Stimulated activated CD8-positive, alpha-beta memory T cell treated with anti-CD3 and anti-CD28 coated beads, Interleukin-15, amount 100 ng/mL, for 4 hours (primary cell): ENCODE measurements at places on chromosomes 7 and 10.

GRCh38 chr10:118669020-118669791 is 73.8 kb upstream of the PRLHR start:
- DNase-seq: no peak

DNA sequence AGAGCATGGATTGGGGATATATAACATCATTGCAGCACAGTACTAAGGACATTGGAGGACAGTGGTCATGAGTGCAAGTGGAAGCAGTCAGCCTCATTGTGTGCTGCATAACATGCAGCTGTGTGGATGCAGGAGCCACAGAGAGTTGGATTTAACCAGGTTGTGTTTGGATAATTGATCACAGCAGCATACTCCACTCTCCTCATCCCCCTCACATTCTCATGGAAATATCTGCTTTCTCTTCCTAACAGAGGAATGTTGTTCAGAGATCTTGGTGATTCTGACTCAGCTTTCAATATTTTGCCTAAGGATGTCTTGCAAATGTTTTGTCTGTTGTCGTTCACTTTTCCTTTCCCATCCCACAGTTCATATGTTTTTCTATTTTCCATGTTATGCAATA is 31.8 kb upstream of the LSM8 start:
- DNase-seq: no peak

DNA sequence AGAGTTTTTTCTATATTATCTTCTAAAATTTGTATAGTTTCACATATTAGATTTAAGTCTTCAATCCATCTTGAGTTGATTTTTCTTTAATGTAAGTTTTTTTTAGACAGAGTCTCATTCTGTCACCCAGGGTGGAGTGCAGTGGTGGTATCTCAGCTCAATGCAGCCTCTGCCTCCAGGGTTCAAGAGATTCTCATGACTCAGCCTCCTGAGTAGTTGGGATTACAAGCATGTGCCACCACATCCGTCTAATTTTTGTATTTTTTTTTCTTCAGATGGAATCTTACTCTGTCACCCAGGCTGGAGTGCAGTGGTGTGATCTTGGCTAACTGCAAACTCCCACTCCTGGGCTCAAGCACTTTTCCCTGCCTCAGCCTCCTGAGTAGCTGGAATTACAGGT is 143.4 kb upstream of the ZNF92 start:
- DNase-seq: no peak

DNA sequence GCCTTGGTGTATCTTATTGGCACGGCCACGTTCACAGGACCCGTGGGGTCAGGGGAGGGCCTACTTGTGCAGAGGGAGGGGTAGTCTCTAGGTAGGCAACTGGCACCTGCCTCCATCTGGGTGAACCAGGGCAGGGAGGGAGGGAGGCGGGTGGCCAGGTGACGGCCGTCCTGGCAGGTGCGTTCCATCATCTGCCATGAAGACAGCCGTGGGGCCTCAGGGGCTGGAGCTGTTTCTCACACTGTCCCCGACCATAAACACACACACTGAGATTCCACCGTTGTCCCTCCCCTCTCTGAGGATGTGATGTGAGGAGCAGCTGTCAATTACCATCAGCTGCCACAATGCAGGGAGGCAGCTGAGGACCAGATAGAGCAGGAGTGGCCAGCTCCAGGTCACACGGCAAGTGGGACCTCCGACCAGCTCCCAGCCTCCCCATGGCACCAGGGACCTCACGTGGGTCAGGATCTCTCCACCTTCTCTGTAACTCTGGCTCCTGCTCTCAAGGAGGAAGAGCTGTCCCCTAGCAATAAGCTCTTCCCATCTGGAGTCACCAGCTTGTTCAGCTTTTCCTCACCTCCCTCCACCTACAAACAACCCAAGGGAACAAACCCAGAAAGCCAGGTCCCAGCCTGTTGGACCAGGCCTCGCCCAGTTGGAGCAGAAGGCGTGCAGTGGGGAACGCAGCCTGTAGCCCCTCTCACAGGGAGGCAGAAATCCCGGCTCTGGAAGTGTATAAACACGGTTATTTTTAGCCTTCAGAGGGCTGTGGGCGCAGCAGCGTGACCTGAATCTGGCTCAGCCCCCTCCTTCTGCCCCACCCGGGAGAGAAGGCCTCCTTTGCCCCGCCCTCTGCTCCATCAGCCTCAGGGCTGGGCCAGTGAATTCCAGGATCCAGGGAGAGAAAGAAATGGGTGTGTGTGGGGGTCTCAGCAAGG is 33.1 kb downstream of the ZMIZ1 start:
- DNase-seq: no peak

DNA sequence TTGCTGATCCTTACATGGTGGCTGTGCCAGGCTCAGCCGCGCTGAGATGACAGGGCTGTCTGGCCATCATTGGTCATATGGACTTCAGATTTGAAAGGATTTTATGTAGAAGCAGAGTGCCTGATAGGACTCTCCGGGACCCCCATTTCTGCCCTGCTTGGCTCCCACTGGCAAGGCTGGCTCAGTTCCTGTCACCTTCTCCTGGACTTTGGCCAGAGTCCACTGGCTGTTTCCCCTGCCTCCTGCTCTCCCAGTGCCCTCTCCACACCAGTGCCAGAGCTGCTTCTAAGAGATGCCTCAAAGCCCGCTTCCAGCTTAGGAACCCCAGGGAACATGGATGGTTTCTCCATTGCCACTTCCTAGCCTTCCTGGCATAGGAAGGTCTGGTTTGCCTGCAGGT is 5.1 kb upstream of the SH2D4B start:
- DNase-seq: no peak

DNA sequence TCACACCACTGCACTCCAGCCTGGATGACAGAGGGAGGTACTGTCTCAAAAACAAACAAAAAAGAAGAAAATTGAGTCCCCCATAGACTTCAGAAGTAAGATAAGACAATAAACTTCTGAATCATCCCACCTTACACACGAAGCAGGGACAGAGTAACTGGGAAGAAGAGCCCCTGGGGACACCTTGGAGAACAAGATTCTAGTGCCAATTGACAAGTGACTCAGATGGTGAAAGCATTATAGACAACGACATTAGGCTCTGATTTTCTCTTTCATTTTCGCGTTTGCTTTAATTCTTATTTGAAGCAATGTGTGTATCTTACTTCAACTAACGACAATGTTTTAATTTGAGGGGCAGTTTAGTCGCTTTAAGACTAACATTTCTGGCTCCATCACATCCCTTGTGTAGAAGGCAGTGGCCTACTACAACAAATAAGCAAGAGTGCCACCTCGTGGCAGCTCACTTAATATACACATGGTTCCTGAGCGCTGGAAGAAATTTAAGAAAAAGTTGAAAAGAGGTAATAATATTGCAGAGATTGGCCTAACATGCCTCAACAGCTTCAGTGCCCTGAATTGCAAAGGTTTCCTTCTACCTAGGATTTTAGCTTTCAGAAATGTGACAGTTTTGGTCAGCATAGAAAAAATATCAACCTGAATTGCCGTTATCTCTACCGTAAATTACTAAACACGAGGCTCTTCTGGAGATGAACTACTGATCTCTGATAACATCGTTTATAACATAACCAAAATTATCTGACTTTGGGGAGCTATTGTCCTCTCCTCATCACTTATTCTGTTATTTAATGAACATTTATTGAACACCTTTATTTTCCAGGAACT is 36.7 kb downstream of the ASNS start:
- no peak for DNase-seq

DNA sequence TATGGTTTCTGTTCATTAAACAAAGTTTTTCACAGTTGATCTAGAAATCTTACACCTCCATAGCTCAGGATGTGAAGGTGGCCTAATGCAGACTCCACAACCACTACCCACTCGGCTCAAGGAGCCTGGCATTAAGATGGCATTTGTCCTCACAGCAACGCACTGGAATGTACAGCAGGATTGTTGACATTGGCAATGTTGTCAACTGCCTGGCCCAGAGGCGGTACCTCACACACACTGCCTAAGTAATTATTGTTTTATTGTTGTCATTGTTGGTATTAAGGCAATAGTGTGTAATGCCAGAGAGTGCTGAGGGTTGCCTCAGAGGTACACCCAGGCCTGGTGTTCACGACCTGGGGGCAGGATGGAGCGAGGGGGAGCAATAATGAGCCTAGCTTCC is 38.3 kb downstream of the LRRC18 start:
- DNase-seq: no peak

DNA sequence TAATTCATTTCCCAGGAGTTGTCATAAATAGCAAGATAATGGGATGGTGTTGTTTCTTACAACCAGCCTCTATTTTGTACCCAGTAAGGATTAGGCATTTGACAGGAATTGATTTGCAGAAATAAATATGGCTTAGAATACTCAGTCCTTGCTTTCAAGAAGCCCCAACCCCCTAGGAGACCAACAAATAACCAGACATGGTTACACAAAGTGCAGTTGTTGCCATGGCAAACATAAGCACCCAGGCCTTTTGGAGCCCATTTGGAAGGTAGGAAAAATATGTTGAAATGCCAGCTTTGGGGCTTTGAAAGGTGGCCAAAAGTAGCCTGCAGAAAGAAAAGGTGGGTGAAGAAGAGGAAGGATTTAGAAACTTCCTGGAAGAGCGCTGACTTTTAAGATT is 397.5 kb downstream of the CDC14C start:
- DNase-seq: no peak

- no peak for DNase-seq
Observed at GRCh38 chr7:74180866-74181265, 6.7 kb downstream of the EIF4H start.

GRCh38 chr7:89593125-89593524 is 561.1 kb upstream of the STEAP1 start:
- DNase-seq: no peak

DNA sequence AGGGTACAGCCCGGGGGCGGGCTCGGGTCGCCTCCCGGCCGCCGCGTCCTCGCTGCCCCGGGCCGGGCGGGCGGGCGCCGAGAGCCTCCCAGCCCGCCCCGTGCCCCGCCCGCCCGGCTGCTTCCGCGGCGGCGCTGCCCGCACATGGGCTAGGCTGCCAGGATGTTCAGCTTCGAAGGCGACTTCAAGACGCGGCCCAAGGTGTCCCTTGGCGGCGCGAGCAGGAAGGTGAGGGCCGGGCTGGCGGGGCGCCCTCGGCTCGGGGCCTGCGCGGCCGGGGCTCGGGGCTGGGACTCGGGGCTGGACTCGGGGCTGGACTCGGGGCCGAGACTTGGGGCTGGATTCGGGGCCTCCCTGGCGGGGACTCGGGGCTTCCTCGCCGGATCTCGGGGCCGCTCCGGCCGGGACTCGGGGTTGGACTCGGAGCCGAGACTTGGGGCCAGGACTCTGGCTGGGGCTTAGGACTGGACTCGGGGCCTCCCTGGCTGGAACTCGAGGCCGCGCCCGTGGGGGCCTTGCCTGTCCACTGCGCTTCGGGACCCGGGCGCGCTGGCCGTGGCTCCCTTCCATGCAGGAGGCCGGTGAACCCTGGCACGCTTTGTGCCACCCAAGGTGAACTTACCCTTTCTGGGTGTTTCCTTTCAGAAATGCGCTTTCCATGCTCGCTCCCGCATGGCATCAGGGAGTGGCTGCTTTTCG is 534 bp downstream of the UBE3C start:
- no peak for DNase-seq

DNA sequence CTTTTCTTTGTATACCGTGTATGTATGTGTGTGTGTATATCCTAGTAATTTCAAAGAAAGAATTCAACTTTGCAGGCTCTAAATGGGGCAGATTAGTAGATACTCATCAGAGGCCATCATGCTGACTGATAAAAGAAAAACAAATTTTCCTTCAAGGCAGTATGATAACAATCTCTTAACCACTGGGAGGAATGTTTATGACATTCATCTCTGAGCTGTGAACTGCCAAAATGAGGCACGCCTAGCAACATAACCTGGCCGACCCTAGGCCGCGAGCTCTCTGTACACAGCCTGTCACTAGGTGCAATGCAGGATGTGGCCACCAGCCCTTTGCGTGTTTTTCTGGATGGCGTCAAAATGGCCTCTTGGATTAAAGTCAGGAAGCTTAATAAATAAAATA is 343.7 kb upstream of the GALNT17 start:
- DNase-seq: no peak

- DNase-seq: no peak
Observed at GRCh38 chr7:20329389-20330238, 1.1 kb upstream of the ITGB8 start.

DNA sequence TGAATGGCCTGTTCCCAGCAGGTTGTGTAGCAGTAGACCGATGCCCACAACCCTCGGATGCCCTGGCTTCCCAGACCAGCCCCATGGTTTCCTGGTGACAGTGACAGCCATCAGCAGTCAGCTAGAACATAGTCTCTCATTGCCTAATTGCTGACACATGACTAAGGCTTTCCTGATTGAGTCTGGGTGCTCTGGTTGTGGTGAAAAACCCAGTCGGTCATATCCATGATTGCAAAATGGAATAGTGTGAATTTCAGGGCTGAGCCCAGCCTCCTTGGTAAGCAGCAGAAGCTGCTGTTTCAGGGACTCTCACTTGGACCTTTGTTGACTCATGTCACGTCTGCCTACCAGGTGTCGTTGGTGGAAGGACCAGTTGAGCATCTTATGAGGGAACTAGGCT is 36.6 kb downstream of the POR start:
- DNase-seq: no peak

DNA sequence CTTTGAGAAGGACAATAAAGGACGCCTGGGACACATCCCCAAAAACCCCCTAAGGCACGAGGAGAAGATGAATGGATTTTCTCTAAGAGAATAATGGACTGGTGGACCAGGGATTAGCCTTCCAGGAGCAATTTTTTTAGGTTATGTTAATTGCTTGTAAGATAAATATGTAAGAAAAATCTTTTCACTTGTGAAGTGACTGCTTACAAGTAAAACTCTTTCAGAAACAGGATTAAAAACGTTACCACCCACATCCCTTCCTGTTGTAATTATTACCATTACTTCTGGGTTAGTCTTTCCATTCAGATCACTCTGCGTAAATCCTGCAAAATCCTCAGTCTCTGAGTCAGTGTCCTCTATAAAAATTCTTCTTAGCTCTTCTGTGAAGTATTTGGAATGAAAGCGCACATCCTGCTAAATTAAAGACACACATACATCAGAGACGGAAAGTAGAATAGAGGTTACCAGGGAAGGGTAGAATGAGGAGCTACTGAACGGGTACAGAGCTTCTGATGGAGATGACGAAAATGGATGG is 34.3 kb downstream of the CDCA7L start:
- no peak for DNase-seq

DNA sequence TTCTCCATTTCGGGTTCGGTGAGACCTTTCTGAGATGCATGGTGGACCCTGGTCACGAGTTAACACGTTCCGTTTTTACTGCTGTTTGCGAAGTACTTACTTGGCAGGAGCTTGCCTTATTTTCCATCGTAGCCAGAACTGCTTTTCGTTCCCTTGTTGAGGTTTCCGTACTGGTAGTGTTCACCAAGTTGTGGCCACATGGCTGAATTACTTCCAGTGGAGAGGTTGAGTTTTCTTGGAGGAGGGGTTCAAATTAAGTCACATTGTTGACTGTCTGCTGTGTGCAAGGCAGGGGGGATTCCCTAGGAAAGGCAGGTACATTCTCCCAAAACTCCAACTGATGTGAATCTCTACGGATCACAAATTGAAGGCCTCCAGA is 4.0 kb downstream of the MXI1 start:
- DNase-seq: no peak

DNA sequence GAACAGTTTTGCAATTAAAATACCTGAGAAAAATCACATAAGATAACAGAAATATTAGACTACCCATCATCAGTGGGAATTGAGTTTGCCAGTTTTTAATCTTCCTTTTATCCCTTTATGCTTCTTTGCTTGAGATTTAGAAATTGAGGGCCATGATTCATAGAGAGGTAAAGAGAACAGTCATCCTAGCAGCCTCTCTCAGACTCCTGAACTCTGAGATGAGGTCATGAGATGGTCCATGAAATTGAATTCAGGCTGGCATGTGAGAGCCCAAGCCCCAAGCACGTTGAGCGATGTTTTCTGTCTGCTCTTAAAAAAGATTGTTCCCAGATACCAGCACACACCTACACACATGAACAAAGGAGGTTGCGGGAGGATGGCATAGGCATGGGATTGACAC is 91.1 kb downstream of the CREB5 start:
- no peak for DNase-seq

- no peak for DNase-seq
Observed at GRCh38 chr7:139562491-139562890, 39.0 kb downstream of the CLEC2L start.
